ENCODE measurements at places on chromosomes 4 and X. TPM values are rescaled to one million over a fixed set of nuclear protein-coding genes. Genes with fewer than 3 reads are reported as not detected.

HELT gene
- total RNA-seq = not detected

HAUS7 gene
- total RNA-seq = 14.5 TPM

HTR2C gene
- not detected for total RNA-seq

TCEAL6 gene
- total RNA-seq = not detected

ETDB gene
- total RNA-seq = not detected

BGN gene
- total RNA-seq = 173 TPM

CITED1 gene
- total RNA-seq = not detected

FAT1 gene
- total RNA-seq = 95.2 TPM

DNA sequence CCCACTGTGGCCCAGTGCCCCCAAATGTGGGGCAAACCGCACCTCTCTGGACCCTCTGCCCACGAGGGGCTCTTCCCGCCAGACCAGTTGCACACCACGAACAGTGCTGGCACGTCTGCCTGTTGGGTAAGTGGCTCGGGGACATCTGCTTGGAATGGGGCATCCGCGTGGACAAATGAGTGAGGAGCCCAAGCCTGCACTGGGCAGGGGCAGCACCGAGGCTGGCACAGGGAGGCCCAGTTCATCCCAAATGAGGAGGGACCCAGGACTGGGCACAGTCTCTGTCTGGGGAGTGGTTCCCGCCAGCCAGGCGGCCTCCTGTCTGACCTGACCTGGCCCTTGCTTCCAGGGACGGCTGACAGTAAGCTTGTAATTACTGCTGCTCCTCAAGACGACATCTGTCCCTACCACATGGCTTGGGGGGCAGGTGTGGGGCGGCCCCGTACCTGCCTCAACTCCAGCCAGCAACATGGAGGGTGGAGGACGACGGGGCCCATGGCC, 3.2 kb downstream of the SPON2 start:
- DNase-seq = peak; percentile 49

DNA sequence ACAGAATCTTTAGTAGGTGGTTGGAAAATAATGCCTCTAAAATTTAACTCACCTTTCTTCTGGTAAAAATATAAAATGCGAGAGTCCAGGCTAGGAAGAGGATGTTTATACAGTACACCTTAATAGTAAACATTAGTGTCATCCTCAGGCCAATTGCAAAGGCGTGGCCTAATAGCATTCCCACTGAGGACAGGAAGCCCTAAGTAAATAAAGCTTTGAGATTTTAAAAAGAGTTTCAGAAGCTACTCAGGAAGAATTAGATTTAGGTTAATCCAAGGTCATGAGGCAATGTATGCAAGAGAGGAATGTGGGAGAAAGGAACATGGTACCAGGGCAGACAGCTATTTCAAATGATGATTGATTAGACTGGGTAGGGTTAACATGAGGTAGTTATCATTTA, 49.5 kb downstream of the RPGR start:
- no peak for DNase-seq

- DNase-seq = no peak
Observed at GRCh38 chrX:152897222-152898131, at the start of gene ZNF185. TSS of gene ZNF185 (plus strand) at chrX:152898067. CDS start at chrX:152914490, 16,423 bp downstream.

DNA sequence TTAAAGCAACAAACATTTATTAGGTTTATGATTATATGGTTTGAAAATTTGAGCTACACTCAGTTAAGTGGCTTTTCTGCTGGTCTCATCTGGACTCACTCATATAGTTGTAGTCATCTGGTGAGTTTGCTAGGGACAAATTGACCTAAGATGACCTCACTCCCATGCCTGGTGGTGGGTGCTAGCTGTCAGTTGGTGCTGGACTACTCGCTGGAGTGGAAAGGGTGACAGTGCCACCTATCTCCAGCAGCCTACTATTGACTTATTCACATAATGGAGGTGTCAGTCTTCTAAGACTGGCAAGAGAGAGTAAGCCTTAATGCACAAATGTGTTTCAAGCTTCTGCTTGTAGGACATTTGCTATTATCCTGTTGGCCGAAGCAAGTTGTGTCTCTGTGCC, 88.2 kb downstream of the TASL start:
- DNase-seq = no peak

DNA sequence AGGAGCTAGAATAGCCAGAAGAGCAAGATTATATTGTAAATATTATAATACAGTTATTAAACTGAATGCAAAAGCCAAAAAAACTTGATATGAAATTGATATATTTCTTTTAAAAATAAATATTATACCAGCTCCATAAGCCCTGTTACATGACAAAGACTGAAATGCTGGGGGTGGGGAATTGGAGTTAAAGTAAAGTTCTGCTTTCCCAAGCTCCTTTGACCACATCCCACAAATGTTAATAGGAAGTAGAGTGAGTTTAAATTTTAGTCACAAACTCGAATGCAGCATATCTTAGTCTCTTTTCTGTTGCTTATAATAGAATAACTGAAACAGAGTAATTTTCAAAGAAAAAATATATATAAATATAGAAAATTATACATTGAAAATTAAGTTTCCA, 46.9 kb upstream of the NFKB1 start:
- DNase-seq = no peak

DNA sequence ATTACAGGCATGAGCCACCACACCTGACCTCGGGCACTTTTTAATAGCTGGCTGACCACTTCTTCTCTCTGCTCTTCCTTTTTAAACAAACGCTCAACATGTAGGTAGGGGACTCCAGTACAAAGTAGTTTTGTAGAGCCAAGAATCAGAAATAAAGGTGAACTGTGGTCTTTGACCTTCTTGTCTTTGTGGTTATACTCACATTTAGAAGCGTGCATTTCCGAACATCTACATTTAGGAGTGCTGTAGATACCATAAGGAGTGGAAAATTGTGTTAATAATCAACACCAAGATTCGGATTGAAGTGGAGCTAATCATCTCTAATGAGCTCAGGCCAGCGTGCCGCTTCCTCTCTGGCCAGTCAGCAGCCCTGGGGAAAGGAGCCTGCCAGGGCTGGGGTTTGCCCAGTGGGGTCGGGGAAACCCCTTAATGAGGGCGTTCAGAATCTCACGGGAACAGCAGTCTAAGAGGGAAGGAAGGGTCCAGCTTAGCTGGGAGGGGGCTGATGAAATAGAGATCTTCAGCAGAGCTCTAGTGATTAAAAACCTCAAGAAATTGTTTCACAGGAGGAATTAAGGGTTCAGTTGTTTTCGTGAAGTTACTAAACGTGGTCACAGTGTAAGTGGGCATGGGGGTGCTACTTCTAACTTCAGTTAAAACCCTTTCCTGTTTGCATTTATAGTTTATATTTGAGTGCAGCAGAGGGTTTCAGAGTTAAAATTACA, 81.2 kb downstream of the GAB1 start:
- no peak for DNase-seq

- DNase-seq = no peak
Observed at GRCh38 chr4:25310803-25311166, 1.8 kb upstream of the ZCCHC4 start.

- DNase-seq = no peak
Observed at GRCh38 chr4:186826846-186827533, 103.3 kb upstream of the FAT1 start.

DNA sequence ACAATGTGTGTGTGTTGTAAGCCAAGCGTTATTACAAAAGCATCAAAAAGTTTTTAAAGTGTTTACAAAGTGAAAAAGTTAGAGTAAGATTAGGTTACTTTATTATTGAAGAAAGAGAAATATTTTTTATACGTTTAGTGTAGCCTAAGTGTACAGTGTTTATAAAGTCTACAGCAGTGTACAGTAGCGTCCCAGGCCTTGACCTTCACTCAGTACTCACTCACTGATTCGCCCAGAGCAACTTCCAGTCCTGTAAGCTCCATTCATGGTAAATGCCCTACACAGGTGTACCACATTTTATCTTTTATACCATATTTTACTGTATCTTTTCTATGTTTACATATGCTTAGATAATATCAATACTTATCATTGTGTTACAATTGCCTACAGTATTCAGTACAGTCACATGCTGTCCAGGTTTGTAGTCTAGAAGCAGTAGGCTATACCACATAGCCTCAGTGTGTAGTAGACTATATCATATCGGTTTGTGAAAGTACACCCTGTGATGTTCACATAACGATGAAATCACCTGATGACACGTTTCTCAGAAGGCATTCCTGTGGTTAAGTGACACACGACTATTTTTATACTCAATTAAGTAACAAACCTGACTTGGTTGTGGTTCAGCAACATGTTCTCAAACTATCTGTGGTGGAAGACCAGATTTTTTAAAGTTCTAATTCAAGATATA, 152.0 kb upstream of the EDNRA start:
- no peak for DNase-seq

- no peak for DNase-seq
Observed at GRCh38 chr4:21885241-21885640, 63.3 kb downstream of the KCNIP4 start.

DNA sequence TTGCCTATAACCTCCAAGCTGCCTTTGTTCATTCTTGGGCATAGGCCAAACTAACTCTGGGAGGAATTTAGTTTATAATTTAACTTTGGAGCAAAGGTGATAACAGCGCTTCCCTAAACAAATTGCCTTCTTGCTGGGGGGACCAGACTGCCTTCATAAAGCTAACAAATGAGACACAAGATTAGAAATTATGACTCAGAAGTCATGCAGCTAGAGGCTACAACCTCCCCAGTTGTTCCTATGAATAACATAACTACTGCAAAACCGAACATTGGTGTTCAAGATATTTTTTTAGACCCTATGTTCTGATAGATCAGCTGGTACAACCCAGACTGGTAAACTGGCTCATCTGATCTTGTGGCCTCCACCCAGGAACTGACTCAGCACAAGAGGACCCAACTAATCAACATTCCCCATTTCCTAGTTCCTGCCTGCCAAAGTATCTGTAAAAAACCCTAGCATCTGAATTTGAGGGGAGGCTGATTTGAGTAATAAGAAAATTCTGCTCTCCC, 22.0 kb upstream of the TMPRSS11B start:
- no peak for DNase-seq

DNA sequence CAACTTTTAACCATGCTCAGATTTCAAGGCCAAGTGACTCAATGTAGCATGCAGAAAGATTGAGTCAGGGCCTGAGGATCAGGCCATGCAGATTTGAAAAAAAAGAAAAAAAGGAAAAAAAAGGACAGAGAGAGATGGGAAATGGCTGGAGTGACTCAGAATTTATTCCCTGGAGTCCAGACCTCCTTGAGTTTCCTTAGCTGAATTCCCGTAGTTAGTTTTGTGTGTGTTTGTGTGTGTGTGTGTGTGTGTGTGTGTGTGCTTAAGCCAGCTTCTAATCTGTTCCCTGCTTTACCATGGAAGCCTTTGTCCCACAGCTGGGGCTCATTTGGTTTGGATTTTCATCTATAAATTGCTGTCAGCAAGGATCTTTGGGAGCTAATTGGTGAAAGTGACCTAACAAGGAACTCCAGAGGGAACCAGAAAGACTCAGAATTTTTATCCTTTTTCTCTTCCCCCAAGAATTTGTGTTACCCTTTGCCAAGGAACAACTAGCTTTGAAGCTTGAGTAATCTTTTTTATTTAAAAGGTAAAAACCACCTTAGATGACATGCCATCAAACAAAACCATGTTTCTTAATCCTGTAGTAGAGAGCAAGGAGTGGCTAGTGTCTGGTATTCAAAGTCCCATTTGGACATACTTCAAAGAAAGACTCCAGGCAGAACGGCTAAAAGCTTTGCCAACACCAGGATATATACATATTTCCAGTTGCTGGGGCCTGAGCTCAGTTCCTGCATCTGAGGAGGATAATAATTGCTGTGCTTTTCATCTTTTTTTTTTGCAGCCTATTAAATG, 109.0 kb upstream of the DDIT4L start:
- no peak for DNase-seq

GRCh38 chr4:183129675-183130074, 30.6 kb downstream of the WWC2 start:
- no peak for DNase-seq

- DNase-seq = no peak
Observed at GRCh38 chr4:2482192-2482591, 13.3 kb downstream of the RNF4 start.

All from right cardiac atrium (tissue), 5 donors.